Kidney (tissue), 22 donors: ENCODE measurements at places on chromosomes 16 and 17. TPM values are rescaled to one million over a fixed set of nuclear protein-coding genes. Genes with fewer than 3 reads are reported as not detected.
A peak's percentile ranks its signal among the peaks of the same experiment; 100 is the strongest.

- DNase-seq, result no peak
Measured at GRCh38 chr17:59454633-59455105, 110.7 kb upstream of the DHX40 start.

- DNase-seq, result no peak
Measured at GRCh38 chr17:39745335-39746144, 7.8 kb downstream of the GRB7 start.

The TMC8 gene
- polyA plus RNA-seq, result 1.0 TPM

GRCh38 chr16:4113358-4114256 is 2.6 kb downstream of the ADCY9 start:
- DNase-seq, result no peak

The RNF43 gene
- polyA plus RNA-seq, result 7.8 TPM

The PDIA2 gene
- not detected for polyA plus RNA-seq

GRCh38 chr16:89988951-89989350 is 30.3 kb downstream of the DBNDD1 start:
- DNase-seq, result no peak

The HEATR9 gene
- not detected for polyA plus RNA-seq

- DNase-seq, result no peak
Measured at GRCh38 chr17:21025451-21025850, 17.4 kb downstream of the USP22 start.

DNA sequence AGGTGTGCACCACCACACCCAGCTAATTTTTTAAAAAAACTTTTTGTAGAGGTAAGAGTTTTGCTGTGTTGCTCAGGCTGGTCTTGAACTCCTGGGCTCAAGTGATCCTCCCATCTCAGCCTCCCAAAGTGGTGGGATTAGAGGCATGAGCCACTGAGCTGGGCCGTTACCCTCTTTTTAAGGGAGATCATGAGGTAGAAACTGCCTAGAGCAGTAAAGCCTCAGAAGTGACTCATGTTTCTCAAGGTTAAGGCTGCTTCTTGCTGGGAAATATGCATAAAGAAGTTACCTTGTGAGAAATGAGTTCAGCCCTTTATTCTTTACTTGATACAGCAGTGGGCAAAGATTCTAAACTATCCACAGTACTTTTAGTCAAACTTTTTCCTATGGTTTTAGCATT is 38.2 kb downstream of the GRB2 start:
- DNase-seq, result no peak

The KRT38 gene
- not detected for polyA plus RNA-seq

DNA sequence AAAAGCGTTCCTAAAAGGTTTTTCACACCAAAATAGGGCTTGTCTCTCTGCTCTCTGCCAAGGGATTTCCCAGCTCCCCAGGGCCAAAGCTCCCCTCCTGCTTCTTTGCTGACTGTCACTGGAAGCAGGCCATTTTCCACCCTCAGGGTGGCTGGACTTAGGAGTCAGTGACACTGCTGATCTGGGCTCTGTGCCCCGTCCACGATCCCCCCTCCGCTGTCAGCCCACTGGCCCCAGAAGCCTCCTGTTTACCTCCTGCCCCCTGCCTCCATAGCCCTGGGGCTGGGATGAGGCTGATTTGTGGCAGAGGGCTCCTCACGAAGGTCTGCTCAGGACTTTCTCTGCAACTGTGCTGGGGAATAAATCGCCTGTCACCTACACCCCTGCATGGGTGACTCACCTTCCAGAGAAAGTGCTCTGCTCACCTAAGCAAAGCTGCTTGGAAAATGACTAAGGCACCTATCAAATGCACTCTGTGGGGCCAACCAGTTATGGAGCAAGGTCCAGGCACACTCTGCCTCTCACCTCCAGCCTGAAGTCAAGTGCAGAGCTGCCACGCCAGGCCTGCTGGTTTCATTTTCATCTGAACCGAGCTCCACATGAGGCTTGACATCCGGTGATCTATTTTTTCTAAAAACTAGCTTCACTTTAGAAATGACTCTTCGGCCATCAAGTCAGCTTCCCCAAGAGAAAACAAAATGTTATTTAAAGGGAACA is 4.9 kb downstream of the MAP3K14 start:
- DNase-seq, result no peak

DNA sequence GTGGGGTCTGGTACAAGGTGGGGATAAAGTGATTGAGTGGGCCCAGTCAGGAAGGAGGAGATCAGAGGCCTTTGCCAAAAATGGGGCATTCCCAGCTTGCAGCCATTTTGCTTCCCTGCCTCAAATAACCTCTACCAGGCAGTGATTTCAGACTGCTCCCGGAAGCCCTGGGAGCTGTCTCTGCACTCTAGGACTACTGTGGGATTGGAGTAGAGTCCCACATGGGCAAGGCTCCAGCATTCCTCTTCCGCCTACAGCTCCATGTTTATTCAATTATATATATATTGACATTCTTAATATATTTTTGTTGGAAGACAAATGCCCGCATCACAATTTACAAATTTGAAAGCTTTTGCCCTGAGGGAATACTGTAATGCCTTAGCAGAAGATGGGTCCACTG is 13.5 kb downstream of the SUPT6H start:
- DNase-seq, result no peak

The NECAB2 gene
- polyA plus RNA-seq, result 47.0 TPM

The SYCE1L gene
- polyA plus RNA-seq, result 7.1 TPM

The MAF gene
- polyA plus RNA-seq, result 47.1 TPM

The EVPLL gene
- polyA plus RNA-seq, result 0.82 TPM

GRCh38 chr17:72710202-72710601 is 382.3 kb downstream of the SLC39A11 start:
- no peak for DNase-seq

The FLII gene
- 139 TPM for polyA plus RNA-seq

The SLC47A1 gene
- 94.8 TPM for polyA plus RNA-seq

The OR2C1 gene
- not detected for polyA plus RNA-seq

DNA sequence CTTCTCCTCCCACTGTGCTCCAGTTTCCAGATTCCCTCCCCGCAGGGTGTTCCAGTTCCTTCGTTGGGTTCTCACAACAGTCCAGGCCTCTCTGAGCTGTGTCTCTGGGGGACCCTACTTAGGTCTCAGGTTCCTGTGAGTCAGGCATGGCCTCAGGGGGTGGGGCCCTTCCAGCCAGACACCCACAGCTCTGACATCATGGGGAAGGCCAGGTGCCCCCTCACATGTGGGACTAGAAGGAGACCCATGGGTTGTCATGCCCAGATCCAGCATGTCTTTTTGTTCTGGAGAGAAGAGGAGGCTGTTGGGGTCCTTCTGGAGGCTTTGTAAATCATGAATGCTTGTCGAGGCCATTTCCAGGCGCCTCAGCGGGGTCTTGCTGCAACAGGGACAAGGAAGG is 32.0 kb upstream of the NDRG4 start:
- DNase-seq, result no peak

- no peak for DNase-seq
Measured at GRCh38 chr16:66099306-66099705, 267.2 kb upstream of the CDH5 start.

DNA sequence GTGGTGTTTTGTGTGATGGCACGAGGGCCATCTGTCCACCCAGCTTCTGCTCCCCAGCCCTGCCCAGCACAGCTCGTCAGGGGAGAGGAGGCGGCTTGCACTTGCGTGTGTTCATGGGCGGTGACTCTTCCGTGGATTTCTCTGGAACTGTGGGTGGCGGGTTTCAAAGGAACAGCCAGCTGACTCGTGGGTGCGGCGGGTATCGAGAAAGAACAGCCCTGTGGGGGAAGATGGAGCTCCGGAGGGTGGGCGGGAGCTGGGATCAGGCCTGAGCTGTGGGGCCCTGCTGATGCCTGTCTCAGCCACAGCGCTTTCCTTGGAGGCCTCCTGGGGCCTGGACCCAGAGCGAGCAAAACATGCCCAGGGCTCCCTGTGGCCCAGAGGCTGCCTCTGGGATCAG is 13.2 kb downstream of the NAGPA start:
- DNase-seq, result no peak

The KLHL11 gene
- polyA plus RNA-seq, result 0.37 TPM

The TMIGD1 gene
- polyA plus RNA-seq, result 0.90 TPM

The KRT33A gene
- polyA plus RNA-seq, result not detected

DNA sequence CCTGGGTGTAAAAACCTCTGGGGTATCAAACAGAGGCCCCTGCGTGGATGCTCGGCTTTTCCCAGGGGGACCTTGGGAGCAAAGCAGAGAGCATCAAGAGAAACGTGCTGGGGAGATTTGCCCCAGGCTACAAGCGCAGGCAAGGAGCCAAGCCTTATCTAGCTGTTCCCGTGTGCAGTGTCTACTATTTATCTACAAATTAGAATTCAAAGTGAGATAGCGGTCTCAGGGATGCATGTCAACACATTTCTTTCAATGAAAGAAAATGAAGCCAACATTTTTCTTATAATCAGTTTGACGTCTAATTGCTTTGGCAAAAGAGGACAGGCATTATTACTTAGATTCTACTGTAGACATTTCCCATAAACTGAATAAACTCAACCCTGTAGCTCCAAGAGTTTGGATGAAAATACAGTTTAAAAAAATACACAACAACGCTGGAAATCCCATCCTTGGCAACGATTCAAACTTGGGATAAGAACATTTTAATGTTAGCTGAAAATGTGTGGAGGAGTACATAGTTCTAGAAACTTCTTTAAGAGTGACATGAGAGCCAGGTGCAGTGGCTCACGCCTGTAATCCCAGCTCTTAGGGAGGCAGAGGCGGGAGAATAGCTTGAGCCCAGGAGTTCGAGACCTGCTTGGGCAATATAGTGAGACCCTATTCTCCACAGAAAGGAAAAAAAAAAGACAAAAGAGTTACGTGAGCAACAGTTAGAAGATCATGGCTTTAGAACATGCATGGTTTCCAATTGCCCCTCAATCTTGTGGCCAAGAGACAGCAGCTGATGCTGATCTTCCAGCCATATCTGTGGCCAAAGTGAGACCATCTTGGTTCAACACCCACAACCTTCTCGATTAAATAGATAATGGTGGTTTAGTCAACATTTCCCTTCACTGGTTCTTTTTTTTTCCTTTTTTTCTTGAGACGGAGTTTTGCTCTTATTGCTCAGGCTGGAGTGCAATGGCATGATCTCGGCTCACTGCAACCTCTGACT is 7.2 kb downstream of the SPNS3 start:
- no peak for DNase-seq

GRCh38 chr16:69182730-69183416 is 4.1 kb upstream of the SNTB2 start:
- peak; percentile 38 for DNase-seq

GRCh38 chr17:74453665-74454196 is 12.7 kb upstream of the CD300A start:
- DNase-seq, result no peak

GRCh38 chr17:50458701-50459676 is 9.7 kb downstream of the CHAD start:
- no peak for DNase-seq

The PRAC1 gene
- polyA plus RNA-seq, result not detected

The ASGR2 gene
- 1.4 TPM for polyA plus RNA-seq

DNA sequence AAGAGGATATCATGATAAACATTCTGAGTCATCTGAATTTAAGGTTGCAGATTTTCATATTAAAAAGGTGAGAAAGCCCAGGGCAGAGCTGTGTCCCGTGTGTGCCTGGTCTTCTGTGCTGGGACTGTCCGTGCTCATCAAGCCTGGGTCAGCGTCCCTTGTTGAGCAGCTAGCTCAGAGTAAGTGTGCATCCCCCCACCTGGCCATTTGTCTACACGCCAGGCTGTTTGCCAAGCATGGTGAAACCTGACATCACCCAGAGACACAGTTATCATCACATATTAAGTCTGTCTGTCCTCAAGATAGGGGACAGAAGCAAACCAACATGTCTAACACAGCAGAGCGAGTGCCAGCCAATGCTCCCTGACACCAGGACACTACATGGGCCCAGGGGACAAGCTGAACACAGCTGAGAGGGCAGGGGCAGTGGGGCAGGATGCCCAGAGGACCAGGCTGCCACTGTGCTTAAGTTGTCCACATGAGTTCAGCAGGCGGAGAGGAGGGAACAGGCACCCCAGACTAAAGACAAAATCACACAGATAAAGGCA is 57.9 kb upstream of the CNEP1R1 start:
- DNase-seq, result no peak

The PIP4K2B gene
- 15.3 TPM for polyA plus RNA-seq

- peak; percentile 58 for DNase-seq
Measured at GRCh38 chr16:17483351-17483750, 12.6 kb upstream of the XYLT1 start.

GRCh38 chr17:2040219-2040827 is 1.5 kb upstream of the OVCA2 start:
- no peak for DNase-seq

- DNase-seq, result no peak
Measured at GRCh38 chr16:11036040-11036439, 91.7 kb downstream of the CLEC16A start.

The KRT20 gene
- polyA plus RNA-seq, result not detected

DNA sequence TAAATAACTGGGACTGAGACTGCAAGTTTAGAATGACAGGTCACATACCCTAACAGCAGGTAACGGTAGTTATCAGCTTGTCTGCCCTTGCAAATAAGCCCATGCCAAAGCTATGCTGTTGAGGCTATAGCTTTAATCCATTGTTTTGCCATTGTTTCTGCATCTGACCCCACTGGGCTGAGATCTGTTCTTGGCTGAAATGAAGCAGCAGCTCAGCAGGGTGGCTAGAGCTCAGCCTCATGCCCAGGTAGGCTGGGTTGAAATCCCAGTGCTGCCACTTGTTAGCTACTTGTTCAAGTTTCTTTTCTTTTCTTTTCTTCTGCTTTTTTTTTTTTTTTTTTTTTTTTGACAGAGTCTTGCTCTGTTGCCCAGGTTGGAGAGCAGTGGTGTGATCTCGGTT is 40.1 kb downstream of the NKD1 start:
- DNase-seq, result no peak

GRCh38 chr17:3447625-3448024 is 14.0 kb upstream of the OR1E2 start:
- peak; percentile 2 for DNase-seq

DNA sequence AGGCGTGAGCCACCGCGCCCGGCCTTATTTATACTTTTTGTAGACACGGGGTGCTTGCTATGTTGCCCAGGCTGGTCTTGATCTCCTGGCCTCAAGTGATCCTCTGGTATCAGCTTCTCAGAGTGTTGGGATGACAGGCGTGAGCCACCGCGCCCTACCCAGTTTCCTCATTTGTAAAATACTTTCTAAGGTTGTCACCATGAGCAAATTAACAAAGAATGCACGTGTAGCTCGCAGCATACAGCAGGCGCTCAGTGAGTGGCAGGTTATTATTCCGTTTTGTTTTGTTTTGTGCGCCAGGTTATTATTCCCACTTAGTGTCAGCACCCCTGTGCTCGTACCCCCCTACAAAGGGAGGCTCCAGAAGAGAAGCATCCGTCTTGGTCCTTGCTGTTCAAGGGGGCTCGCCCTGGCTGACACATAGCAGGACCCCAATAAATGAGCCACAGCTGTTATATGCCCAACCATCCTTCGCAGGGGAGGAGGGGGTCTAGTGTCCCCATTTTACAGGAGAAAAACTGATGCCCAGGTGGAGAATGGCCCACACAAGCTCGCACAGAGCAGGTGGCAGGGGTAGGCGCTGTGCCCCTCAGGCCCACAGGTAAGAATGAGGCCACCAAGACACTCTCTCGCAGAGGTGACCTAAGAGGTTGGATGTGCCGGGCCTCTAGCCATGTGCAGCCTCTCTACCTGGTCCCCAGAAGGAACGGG is 686 bp upstream of the MIEF2 start:
- DNase-seq, result no peak

The LHX1 gene
- polyA plus RNA-seq, result 10.6 TPM

The WFDC1 gene
- 34.8 TPM for polyA plus RNA-seq

The MYO1C gene
- polyA plus RNA-seq, result 62.7 TPM

The KRT15 gene
- polyA plus RNA-seq, result 0.15 TPM

GRCh38 chr17:57892820-57893595 is 43.2 kb upstream of the MRPS23 start:
- peak; percentile 94 for DNase-seq

GRCh38 chr17:47810200-47810821 is 11.3 kb downstream of the OSBPL7 start:
- DNase-seq, result no peak
